ENCODE measurements at places on chromosomes 11 and 22.

DNA sequence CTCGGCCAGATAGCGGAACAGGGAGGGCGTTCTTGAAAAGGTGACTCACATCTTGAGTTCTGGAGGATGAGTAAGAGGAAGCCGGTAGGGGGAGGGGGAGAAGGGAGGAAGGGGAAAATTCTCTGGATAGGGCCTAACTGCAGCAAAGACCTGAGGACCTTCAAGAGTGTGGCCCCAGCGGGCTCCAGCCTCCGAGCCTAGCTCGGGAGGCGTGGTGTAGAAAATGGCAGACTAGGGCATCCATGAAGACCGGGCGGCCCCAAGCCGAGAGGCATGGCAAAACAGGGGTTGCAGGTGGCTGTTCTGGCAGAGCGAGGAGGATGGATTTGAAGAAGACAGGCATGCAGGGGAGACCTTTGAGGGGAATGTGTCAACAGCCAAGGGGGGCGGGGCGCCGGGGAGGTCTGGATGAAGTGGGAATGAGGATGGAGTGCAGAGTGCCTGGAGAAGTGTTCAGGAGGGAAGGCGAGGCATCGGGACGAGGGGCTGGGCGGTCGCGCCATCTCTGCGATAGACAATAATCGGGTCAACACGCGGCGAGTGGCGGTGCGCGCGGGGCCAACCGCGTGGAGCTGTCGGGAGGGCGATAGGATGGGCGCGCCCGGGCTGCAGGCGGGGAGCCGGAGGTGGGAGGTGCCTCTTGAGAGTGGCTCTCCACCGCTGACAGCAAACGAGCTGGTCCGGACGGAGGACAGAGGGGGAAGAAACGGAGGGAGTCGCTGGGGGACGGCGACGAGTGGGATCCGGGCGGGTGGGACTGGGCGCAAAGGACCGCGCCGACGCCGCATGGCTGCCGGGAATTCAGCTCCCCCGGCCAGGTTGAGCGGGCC is 40.0 kb upstream of the CREB3L1 start:
- peak; percentile 55 for ATAC-seq

DNA sequence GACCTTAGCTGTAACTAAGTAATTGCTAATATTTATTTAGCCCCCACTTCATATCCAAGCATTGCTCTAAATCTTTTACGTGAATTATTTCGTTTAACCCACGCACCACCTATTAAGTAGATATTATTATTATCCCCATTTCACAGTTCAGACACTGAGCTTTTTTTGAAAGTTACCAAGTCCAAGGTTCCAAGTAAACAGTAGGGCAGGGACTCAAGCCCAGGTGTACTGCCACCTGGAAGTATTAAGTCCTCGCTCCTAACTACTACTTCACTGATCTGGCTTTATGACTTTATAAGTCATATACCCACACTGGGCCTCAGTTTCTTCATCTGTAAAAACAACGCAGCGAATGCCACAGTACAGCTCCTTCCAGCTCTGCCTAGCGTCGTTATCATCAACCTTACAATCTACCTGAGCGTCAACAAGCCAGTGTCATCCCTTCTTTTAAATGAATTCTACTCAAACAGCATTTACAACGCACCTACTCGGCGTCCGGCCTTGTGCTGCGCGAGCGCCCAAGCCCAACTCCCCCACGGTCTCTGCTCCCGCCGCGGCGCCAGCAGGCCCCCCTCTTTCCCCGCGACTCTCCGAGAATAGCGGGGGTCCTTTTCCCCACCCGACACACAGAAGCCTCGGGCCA is 624 bp downstream of the TMEM41B start:
- ATAC-seq: no peak

GRCh38 chr11:112352907-112353306 is 92.2 kb upstream of the PLET1 start:
- ATAC-seq: no peak

GRCh38 chr22:42895087-42895486 is 38.0 kb upstream of the ARFGAP3 start:
- ATAC-seq: peak; percentile 58

GRCh38 chr11:82896183-82896582 is 4.0 kb downstream of the PRCP start:
- ATAC-seq: no peak

- ATAC-seq: no peak
These were observed 15.0 kb upstream of the PPP6R3 start for GRCh38 chr11:68445531-68446035.

- ATAC-seq: no peak
These were observed 3.7 kb downstream of the KCNK4 start for GRCh38 chr11:64294774-64295173.

GRCh38 chr11:7451952-7452494 is 33.3 kb upstream of the OLFML1 start:
- ATAC-seq: no peak

GRCh38 chr11:117819096-117820040 is 5.2 kb downstream of the FXYD2 start:
- ATAC-seq: no peak

- no peak for ATAC-seq
These were observed 725 bp downstream of the ARHGAP42 start for GRCh38 chr11:100687630-100688395.
